ENCODE measurements at places on chromosomes 6 and 20. TPM values are rescaled to one million over a fixed set of nuclear protein-coding genes. Genes with fewer than 3 reads are reported as not detected.

TREM2 gene
- not detected for total RNA-seq

SEMG1 gene
- not detected for total RNA-seq

DOK5 gene
- total RNA-seq = not detected

SLC2A10 gene
- total RNA-seq = 0.64 TPM

KIAA1755 gene
- total RNA-seq = not detected

PAK5 gene
- total RNA-seq = not detected

BFSP1 gene
- total RNA-seq = 0.14 TPM

RHAG gene
- not detected for total RNA-seq

PDYN gene
- not detected for total RNA-seq

RAB5IF gene
- total RNA-seq = 243 TPM

SLC22A2 gene
- total RNA-seq = not detected

- no peaks in the 10 kb centered on the region for H3K36me3 ChIP-seq
- no peak for DNase-seq
- H3K4me1 ChIP-seq = no peaks in the 10 kb centered on the region
- no peak overlapping the region for H3K27ac ChIP-seq
- H3K4me3 ChIP-seq = no peak overlapping the region
- no peaks in the 10 kb centered on the region for H3K27me3 ChIP-seq
Observed at GRCh38 chr6:73028124-73028766, 197.1 kb downstream of the KHDC1L start.

DNA sequence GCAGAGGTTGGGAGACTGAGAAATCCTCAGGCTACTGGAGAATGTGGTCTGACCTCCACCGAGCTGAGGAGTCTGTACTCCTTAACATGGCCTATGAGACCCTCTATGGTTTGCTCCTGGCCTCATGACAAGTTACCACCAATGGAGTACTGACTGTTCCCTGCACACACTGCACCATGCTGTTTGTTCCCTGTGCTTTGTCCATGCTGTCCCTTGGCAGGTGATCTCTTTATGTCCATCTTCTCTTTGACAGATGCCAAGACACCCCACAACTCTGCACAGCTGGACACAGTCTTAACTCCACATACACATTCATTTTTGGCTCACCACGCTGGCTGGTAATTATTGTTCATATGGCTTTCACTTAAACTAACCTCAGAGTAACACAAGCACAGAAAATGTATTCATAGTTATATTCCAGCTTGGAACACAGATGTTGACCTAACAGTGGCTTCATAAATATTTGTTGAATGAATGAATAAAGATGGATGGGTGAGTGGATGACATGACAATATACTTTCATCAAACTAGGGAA, 258.0 kb downstream of the ATXN1 start:
- peaks cover 27% of the 10 kb centered on the region for H3K4me1 ChIP-seq
- DNase-seq = no peak
- no peak overlapping the region for H3K27ac ChIP-seq
- H3K27me3 ChIP-seq = no peaks in the 10 kb centered on the region
- peaks cover 5% of the 10 kb centered on the region for H3K36me3 ChIP-seq

DNA sequence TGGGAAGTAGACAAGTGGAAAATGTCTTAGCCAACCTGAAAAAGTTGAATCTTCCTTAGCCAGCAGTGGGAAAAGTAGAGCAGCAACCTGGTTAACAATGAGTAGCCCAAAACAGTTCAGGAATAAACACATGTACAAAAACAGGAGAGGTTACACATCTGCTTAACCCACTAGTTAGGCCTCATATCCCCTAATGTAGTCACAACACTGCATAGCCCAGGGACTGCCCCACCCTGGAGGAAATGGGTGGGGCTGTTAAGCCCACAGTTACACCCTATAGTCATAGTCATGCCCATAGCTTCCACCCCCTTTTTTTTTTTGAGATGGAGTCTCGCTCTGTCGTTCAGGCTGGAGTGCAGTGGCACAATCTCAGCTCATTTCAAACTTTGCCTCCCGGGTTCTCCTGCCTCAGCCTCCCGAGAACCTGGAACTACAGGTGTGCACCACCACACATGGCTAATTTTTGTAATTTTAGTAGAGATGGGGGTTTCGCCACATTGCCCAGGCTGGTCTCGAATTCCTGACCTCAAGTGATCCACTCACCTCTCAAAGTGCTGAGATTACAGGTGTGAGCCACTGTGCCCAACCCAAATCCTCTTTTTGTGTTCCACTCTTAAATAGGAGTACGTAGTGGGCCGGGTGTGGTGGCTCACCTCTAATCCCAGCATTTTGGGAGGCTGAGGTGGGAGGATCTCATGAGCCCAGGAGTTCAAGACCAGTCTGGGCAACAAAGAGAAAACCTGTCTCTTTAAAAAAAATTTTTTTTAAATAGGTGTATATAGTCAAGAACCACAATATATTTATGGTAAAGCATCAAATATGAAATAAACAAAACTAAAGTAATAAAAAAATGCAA, 24.5 kb downstream of the ILRUN start:
- peak overlapping the region; percentile 78 for H3K4me3 ChIP-seq
- DNase-seq = peak; percentile 92
- H3K27me3 ChIP-seq = no peaks in the 10 kb centered on the region
- H3K36me3 ChIP-seq = no peaks in the 10 kb centered on the region
- H3K4me1 ChIP-seq = peaks cover 64% of the 10 kb centered on the region

GRCh38 chr20:45933266-45934045, 1.0 kb upstream of the PCIF1 start:
- DNase-seq = peak; percentile 77
- peaks cover 27% of the 10 kb centered on the region for H3K4me1 ChIP-seq
- no peaks in the 10 kb centered on the region for H3K36me3 ChIP-seq

- H3K4me1 ChIP-seq = peaks cover 48% of the 10 kb centered on the region
- no peak overlapping the region for H3K4me3 ChIP-seq
- peaks cover 38% of the 10 kb centered on the region for H3K36me3 ChIP-seq
- H3K27ac ChIP-seq = no peak overlapping the region
- H3K27me3 ChIP-seq = no peaks in the 10 kb centered on the region
Observed at GRCh38 chr20:51454250-51454865, 88.2 kb downstream of the NFATC2 start.

GRCh38 chr6:53627391-53628218, 38.0 kb downstream of the KLHL31 start:
- H3K4me3 ChIP-seq = no peak overlapping the region
- DNase-seq = no peak
- peaks cover 3% of the 10 kb centered on the region for H3K27me3 ChIP-seq
- H3K36me3 ChIP-seq = no peaks in the 10 kb centered on the region
- no peak overlapping the region for H3K27ac ChIP-seq

GRCh38 chr20:8749101-8749500, 319.8 kb upstream of the PLCB4 start:
- H3K36me3 ChIP-seq = no peaks in the 10 kb centered on the region
- H3K4me3 ChIP-seq = no peak overlapping the region
- H3K27me3 ChIP-seq = no peaks in the 10 kb centered on the region
- no peak for DNase-seq
- no peaks in the 10 kb centered on the region for H3K4me1 ChIP-seq
